ENCODE measurements at places on chromosomes 11 and 22.

DNA sequence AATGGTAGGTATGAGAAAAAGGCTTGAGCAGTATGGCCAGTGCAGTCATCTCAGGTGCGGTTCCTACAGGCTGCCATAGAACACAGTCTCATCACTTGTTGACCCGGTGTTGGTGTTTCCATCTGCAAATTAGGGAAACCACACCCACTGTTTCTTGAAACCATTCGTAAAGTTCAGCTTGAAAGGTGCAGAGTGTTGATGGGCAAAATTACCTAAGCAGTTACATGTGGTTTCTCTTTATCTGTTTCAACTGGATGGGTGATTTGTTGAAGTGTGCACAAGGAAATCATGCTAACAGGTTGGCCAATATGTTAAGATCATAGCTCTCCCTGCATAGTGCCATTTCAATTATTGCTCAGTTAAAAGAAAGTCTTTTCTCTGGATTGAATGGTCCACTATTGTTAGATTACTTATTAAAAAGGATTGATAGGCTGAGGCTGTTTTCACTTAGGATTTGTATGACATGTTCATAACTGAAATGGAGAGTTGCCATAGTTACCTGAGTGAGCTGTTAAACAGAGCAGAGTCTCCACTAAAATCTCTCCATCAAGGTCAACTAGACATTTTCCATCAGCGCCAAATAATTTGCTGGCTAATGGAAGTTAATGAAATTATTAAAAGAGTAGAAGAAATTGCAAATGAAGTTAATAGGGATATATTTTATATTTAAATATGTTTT, 203.1 kb upstream of the MTMR2 start:
- DNase-seq = no peak

GRCh38 chr22:37765498-37765897, 42.2 kb upstream of the GCAT start:
- DNase-seq = no peak

DNA sequence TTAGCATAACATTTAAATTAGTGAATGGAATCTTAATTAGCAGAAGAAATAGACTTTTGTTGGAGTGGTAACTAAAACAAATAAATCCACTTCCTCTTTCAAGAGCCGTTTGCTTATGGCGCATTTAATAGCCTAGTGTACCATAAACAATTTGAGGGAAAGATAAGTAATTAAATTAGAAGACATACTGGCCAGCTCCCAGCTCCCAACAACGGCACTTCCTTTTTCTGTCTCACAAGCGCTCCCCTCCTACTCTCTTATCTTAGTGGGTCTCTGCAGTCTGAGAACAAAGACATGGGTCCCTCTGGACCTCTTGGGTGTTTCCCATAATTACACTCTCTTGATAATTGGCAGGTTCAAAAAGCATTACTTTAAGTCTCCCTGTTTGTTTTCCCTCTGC, 146.0 kb downstream of the OPCML start:
- DNase-seq = no peak

DNA sequence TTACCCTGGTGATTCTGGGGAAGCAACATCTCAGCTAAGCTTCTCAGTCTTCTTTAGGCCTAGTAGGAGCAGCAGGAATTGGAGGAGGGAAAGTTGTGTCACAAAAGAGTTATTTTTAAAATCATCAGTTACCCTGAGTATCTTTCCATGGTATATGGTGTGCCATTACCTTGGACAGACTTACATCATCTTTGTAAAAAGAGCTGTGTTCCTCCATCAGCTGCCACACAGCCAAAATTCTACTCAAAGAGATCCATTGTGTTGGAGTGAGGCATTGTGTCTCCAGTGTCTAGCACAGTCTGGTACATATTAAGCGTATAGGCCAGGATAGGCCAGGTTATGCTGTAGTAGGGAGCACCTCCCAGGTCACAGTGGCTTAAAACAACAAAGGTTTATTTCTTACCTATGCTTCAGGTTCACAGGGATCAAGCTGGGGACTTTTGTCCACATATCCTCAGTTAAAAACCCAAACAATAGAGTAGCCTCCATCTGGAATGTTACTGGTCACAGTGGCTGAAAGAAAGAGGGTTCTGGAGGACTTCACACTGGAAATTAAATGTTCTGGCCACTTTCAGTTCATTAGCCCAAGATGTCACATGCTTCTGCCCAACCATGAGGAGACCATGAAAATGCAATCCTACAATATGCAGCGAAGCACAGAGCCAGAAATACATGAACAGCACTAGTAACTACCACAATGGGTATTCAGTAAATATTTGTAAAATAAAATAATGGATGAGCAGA, 9.9 kb upstream of the TMPRSS5 start:
- no peak for DNase-seq

All from kidney capillary endothelial cell (primary cell).